Stimulated activated CD8-positive, alpha-beta memory T cell treated with anti-CD3 and anti-CD28 coated beads, Interleukin-7, amount 100 ng/mL, for 4 hours (primary cell): ENCODE measurements at places on chromosomes 6 and 20.

DNA sequence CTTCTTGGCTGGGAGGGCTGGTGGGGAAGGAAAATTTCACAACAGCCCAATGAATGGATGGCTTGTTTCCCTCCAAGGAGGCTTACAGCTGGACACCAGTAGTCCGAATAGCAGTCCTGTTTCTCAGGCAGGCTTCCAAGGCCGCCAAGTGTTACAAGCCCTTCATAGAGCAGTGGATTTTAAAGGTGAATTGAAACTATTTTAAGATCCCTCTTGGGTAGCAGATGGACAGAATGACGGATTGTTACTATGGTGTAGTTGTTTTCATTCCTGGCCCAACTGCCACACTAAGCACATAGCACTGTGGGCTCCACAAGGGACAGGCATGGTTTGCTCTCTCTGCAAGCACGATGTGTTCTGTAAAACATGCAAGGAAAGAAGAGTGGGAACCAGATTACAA is 203.3 kb upstream of the TAB2 start:
- DNase-seq = no peak

GRCh38 chr6:69398729-69399128 is 398.1 kb downstream of the LMBRD1 start:
- no peak for DNase-seq

DNA sequence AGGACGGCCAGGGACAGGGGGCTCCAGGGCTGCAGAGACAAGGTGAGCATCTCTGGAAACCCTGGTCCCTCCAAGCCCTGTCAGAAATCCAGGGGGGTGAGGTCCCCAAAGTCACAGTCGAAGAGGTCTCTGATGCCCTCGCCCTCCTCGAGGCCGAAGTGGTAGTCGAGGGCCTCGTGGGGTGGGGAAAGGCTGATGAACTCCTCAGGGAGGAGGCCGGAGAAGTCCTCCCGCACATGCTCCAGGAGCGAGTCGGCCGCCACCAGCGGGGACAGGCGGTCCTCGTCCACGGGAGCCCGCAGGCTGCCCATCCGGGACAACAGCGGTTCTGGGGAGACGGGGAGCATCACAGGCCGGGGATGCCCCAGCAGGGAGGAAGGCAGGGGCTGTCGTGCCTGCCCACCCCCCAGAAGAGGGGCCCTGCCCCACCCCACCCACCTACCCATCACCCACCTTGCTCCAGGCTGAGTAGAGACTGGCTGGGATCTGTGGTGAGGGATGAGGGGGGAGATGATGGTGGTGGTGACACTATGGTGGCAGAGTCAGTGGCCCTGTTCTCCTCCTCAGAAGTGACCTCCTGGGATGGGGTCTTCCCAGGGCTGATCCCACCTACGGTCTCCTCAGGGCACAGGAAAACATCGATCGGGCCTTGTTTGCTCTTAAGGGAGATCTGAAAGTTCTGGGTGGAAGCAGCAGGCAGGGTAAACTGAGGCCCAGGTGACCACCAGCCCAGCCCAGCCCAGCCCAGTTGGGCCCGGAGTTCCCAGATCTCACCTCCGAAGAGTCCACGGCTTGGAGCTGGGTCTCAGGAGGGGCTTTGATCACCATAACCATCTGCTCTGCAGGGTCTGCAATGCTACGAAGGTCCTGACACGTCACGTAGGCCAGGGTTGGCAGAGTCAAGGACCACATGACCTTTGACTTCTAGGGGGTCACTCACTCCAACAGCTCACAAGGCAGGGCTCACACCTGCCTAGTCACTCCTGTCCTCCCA is 2.7 kb upstream of the NECAB3 start:
- DNase-seq = no peak

GRCh38 chr20:56362833-56363413 is 4.1 kb downstream of the FAM210B start:
- no peak for DNase-seq

DNA sequence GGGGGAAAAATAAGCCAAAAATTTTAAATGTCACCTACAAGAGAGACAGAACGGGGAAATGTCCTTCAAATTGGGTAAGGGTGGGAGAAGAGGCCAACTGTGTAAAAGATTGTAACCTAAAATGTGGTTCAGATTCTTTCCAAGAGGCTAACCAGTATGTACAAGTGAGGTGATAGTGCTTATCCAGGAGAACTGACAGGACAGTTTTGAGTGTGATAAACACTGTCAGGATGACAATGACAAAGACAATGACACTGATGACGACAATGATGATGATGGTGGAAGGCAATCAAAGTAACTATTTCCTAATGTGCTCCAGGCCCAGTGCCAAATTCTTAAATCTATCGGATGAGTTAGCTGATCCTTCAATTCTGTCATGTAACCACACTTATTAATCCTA is 57.3 kb downstream of the TASP1 start:
- DNase-seq = no peak

DNA sequence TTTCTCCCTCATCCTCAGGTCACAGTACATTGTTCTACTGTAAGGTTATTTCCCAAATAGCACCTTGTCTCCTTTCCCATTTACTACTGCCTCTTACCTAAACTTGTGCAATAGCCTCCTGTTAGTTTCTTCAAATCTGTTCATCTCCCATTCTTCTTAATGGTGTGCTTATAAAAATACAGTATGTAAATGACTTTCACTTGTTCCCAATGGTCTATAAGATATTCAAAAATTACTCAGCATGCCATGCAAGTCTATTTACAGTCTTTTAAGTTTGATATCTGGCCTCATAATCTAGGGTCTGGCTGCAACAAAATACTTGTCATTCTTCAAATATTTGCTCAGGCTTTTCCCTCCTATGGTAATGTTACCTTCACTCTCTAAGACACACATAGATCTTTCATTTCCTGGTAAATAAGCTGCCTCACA is 31.5 kb upstream of the RHAG start:
- DNase-seq = no peak

GRCh38 chr6:13558718-13559117 is 15.7 kb upstream of the SIRT5 start:
- DNase-seq = no peak

GRCh38 chr6:74598462-74599393 is 607.1 kb downstream of the COL12A1 start:
- no peak for DNase-seq

GRCh38 chr6:31900917-31901414 is 920 bp downstream of the ZBTB12 start:
- DNase-seq = no peak

DNA sequence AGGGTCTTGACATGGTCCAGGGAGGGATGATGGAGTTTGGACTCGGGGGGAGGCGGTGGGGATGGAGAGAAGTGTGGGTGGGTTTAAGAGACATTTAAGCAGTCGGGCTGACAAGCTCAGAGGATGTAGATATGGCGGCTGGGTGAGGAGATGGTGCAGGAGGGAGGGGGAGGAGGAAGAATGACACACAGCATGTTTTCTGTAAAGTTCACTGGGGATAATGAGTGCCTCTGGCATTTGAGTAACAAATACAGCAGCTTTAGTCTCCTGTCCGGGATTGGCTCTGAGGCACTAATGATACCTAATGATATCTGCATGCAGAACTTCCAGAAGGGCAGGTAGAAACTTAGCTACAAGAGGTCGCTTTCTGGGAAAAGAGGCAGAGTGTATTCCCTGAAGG is 107.8 kb downstream of the DHX35 start:
- no peak for DNase-seq

DNA sequence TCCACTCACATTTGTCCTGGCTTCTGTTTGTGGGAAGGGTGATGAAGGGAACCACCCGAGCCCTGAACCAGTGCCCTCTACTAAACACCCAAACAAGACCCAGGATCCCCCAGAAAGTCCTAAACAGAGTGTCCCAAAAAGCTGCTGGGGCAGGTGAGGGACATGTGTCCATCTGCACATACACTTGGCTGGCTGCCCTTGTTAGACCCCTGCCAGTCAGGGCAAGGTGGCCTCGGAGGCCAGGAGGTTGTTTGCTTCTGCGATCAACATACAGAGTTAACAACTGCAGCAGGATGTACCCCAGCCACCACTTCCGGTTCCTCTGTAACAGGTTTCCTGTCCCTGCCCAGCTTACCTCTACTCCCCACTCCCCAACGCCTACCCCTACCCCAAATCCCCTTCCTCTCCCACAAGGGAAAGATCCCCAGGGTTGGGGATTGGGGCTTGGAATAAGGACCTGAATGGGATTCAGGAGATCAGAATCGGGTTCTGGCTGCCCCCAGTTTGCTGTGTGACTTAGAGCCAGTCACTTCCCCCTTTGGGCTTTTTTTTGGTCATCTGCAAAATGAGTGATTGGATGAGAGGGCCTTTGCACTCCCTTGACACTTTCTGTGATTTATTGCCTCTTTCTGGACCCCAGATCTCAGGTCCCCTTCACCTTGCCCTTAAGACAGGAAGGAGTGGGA is 13.9 kb downstream of the DEF6 start:
- peak; percentile 42 for DNase-seq

- DNase-seq = no peak
Measured at GRCh38 chr6:139587469-139587868, 213.0 kb upstream of the CITED2 start.

GRCh38 chr20:35698298-35699126 is 640 bp downstream of the NFS1 start:
- no peak for DNase-seq

DNA sequence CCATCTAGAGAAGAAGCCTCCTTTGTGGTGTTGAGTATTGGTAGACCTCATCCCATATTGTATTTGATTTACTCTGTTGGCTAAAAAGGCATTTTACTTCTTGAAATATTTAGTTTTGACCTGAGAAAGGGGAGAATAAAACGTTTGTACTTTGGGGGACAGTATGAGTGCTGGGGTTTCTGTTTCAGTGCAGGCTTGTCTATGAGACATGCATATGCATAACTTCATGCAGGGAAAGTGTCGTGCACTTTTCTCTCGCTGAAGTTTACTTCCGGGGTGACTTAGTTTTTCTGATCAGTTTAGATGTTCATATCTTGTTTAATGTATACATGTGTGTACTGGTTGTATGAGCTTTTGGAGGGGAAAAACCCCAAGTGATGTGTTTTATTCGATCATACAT is 59.5 kb downstream of the UTRN start:
- no peak for DNase-seq

DNA sequence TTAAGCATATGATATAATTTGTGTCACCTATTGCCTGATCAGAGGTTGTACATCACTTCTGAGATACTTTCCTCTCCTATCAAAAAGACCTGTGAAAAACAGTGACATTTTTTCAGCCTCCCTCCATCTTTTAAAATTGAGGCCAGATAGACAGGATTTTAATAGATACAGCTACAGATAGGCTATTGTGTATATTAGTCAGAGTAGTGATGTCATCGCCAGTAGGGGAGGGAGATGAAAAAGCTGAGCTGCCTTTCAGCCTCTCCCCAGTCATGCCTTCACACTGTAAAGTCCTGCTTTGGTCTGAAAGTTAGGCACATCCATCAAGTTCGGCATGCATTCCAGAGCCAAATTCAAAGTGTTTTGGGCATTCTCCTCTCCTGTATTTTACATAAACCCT is 7.9 kb upstream of the PABPC1L start:
- no peak for DNase-seq

- DNase-seq = peak; percentile 65
Measured at GRCh38 chr20:63739130-63740069, at the start of gene SLC2A4RG. TSS of gene SLC2A4RG (plus strand) at chr20:63739776. CDS start at chr20:63739913, 137 bp downstream.

DNA sequence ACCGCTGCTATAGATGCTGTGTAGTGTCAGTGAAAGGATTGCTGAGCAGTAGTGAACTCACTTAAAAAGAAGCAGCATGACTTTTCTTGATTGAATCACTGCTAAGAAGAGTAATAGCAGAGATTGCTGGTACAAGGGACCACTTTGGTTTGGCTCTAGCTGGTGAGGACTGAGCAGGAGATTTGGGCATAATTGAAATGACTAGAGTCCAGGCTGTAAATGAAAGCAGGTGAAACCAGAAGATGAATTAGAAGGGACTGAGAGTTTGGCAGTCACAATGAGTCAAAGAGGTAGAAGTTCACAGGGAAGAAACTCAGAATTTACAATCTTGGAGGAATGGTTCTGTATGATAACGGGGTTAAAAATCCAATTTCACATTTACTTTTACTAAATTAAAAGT is 19.1 kb upstream of the REV3L start:
- DNase-seq = no peak

- no peak for DNase-seq
Measured at GRCh38 chr20:23032750-23033078, 2.4 kb upstream of the SSTR4 start.

DNA sequence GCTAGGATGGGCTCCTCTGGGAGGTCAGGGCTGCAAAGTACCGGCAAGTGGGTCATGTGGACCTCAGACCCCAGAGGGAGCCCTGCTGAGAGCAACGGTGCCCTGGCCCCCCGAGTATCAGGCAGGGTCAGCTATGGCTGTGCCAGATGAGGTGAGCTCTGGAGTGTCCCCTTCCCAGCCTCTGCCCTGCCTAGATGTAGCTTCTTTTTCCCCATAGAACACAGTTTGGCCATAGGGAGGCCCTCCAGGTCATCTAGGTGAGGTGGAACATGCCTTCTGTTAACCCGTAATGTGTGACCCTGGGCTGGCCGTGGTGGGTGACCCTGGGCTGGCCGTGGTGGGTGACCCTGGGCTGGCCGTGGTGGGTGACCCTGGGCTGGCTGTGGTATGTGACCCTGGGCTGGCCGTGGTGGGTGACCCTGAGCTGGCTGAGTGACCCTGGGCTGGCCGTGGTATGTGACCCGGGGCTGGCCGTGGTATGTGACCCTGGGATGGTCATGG is 21.2 kb upstream of the PCMTD2 start:
- no peak for DNase-seq

DNA sequence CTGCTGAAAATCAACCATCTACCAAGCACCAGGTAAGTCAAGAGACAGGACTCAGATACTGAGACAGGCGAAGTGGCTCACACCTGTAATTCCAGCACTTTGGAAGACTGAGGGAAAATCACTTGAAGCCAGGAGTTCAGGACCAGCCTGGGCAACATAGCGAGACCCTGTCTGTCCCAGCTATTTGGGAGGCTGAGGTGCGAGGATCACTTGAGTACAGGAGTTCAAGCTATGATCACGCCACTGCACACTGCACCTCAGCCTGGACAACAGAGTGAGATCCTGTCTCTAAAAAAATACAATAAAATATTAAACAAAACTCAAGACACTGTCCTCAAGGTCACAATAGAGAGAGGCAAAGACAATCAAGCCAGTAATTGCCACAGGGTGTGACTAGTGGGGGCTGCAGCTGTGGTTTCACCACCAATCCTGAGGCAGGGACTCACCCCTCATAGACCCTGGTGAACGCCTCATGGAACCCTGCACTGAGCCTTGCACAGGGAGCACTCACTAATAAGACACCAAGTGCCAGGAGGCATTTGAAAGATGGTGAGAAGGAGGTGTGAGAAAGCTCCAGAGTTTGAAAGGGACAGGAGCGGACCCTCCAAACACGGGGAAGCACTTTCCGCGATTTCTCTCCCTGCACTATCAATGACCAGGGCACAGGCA is 1.7 kb downstream of the SNHG17 start:
- DNase-seq = no peak

- DNase-seq = no peak
Measured at GRCh38 chr20:53642196-53643030, 48.8 kb upstream of the ZNF217 start.

DNA sequence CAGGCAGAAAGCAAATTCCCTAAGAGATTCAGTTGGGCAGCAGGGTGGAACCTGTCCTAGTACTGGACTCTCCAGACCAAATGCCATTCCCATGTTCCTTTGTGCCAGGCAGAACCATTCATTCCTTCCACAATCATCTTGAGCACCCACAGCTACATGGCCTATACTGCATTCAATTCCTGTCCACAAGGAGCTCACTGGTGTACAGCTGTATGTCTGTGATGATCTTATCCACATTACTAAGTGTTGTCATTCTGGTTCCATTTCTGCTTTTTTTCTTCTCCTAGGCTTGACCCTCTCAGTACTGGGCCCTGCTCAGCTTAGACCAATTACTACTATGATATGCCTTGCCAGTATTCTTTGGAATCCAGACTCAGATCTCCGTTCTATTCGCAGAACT is 27.5 kb downstream of the MAN1A1 start:
- no peak for DNase-seq

- no peak for DNase-seq
Measured at GRCh38 chr6:106529438-106529837, 99.9 kb downstream of the RTN4IP1 start.
